Anterior cingulate cortex (tissue), 58 donors: ENCODE measurements at places on chromosomes 11 and 22.

- no peak for DNase-seq
Observed at GRCh38 chr11:74322667-74323066, 11.2 kb upstream of the P4HA3 start.

GRCh38 chr11:67645521-67646461 is 4.7 kb downstream of the ACY3 start:
- no peak for DNase-seq

DNA sequence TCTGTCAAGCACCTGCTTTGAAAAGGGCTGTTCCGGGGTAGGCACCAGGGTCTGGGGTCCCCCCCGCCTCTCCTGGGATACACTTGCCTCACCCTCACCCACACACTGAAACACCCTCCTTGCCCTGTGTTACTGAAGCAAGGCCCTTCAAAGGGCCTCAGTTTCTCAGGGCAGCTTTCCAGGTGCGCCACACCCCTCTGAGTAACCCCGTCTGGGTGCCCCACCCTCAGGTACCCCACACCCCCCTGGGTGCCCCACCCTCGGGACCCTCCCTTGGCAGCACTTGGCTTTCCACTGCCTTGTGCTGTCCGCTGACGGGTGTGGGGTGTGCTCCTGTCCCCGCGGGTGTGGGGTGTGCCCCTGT is 413.6 kb downstream of the TBC1D22A start:
- no peak for DNase-seq

GRCh38 chr22:36365020-36365411 is 22.8 kb downstream of the MYH9 start:
- DNase-seq: no peak

DNA sequence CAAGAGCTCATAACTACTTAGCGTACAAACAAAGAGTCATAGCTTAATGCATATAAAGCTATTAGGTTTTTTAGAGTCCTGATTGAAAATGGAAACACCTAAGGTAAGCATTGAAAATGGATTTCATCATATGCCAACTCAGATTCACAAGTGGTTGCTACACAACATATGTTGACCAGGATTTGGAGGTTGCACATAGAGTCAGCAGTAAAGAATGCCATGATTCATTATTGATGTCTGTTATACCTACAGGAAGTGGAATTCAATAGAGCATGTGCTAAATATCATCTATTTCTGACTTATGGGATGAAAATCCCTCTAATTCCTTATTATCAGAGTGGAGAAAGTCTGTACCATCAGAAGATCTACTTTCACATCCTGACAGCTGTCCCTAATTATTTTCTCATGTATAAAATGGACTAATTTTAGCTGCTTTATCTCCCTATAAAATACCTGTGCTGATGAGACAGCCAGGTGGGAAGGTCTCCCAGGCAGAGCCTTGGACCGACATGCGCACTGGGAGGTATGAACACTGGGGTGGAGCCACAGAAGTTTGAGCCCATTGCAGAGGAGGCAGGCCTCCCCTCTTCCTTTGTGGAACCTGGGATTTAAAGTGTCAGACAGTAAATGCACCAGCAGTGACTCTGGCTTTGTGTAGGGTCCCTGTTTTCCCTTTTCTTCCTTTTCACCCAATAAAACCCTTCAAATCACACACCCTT is 204.2 kb downstream of the AASDHPPT start:
- DNase-seq: no peak

- DNase-seq: no peak
Observed at GRCh38 chr11:73239571-73240189, 21.6 kb downstream of the P2RY2 start.

DNA sequence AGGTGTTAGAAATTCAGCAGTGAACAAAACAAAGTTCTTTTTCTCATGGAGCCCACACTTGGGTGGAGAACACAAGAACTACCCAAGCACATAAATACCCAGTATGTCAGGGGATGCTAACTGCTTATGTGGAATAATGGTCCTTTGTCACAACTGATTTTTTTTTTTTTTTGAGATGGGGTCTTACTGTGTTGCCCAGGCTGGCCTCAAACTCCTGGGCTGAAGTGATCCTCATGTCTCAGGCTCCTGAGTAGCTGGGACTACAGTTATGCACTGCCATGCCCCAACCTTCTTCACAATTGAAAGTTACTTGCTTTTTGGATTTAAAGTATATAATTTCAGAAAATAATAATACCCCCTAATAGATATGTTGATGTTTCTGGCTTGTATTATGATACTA is 122.6 kb upstream of the RASSF10 start:
- no peak for DNase-seq

DNA sequence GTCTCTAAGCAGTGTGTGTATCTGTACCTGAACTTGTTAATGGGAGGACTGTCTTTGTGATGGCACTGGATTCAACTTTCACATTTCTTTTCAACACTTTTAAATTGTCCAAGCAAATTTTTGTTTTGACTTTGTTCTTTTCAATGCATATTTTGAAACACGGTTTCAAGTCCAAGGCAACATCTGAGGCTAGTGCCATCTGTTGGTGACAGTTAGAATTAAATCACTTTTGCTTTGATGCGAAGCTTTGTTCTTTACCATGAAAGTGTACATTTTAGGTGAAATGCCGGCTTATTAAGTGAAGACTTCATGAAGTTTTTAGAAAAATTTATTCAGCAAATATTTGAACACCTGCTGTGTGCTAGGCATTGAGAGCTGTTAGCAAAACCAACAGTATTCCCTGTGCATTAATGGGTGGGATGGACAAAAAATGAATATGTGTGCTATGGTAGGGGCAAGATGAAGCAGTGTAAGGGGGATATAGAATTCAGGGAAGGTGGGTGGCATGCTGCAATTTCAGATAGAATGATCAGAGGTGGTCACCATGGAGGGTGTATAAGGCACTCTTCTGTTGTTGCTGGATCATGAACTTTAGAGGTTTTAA is 70.2 kb downstream of the DDX10 start:
- no peak for DNase-seq

GRCh38 chr11:128891913-128892398 is 800 bp downstream of the KCNJ5 start:
- DNase-seq: no peak

- no peak for DNase-seq
Observed at GRCh38 chr11:104124979-104125378, 39.0 kb downstream of the PDGFD start.

- DNase-seq: no peak
Observed at GRCh38 chr11:76903325-76903724, 42.6 kb downstream of the ACER3 start.

GRCh38 chr11:67611165-67611564 is 4.4 kb downstream of the NDUFV1 start:
- DNase-seq: no peak

GRCh38 chr11:118948000-118948399 is 8.1 kb upstream of the UPK2 start:
- DNase-seq: no peak

- DNase-seq: no peak
Observed at GRCh38 chr22:35605851-35606481, 11.2 kb downstream of the MB start.

GRCh38 chr11:35014346-35014745 is 97.9 kb downstream of the PDHX start:
- DNase-seq: no peak

DNA sequence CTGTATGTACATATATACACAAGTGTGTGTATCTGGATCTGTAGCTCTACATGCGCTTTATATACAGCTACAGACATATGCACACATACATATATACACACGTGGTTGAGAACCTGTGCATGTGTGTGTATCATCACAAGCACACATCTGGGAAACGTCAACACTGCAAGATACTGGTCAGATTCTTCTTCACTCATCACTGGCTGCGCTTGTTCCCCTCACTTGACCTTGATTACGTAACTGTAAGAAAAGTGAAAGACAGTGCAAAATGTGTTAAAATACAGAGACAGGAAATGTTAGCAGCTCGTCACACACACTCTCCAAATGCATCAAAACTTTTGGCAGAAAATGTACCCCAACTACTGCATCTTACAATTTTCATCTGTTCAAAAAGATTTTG is 51.9 kb upstream of the MN1 start:
- no peak for DNase-seq

GRCh38 chr11:111370902-111371578 is 8.0 kb downstream of the POU2AF1 start:
- DNase-seq: no peak

DNA sequence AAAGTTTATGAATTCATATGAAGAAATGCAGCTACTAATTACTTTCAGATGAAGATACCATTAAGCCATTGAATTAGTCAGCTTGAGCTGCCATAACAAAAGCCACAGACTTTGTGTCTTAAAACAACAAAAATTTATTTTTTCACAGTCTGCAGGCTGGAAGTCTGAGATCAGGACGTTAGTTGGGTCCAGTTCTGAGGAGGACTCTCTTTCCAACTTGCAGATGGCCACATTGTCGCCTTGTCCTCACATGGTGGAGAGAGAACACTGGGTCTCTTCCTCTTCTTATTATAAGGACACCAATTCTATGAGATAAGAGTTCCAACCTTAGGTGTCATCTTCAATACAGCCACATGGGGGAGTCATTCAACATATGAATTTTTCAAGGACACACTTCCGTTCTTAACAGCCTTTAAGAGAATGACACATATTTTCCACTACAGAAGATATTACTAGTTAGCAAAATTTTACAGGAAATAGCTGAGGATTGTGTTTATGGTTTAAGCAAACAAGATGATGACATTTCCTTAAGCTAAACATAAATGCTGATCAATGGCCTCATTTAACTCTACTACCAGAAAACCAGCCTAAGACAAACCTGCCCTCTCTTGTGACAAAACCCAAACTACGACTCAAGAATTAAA is 56.0 kb downstream of the DCUN1D5 start:
- DNase-seq: no peak

GRCh38 chr11:110430267-110431050 is 711 bp downstream of the FDX1 start:
- peak; percentile 35 for DNase-seq

GRCh38 chr11:14073849-14074476 is 111.4 kb downstream of the SPON1 start:
- DNase-seq: no peak

GRCh38 chr22:37172266-37173245 is 15.5 kb downstream of the C1QTNF6 start:
- DNase-seq: no peak
